ENCODE measurements at places on chromosomes 1 and 21.

DNA sequence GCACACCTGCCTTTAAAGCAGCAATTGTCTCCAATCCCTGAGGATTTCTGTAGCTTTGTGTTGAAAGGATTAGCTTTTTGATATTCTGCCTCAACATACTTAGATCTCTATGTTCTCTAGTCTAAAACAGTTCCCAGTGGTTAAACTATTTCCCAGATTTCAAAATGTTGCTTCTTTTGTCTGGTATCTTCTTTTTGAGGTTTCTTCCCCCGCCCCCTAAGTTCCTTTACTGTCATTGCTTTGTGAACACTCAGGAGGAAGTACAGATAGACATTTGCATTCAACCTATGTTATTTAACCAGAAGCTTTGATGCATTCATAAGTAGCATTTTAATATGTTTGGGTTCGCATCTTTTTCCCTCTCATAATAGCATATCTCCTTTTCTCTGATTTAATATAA, 33.5 kb downstream of the CYYR1 start:
- DNase-seq: no peak

GRCh38 chr1:171898941-171899340, 57.6 kb downstream of the DNM3 start:
- no peak for DNase-seq

DNA sequence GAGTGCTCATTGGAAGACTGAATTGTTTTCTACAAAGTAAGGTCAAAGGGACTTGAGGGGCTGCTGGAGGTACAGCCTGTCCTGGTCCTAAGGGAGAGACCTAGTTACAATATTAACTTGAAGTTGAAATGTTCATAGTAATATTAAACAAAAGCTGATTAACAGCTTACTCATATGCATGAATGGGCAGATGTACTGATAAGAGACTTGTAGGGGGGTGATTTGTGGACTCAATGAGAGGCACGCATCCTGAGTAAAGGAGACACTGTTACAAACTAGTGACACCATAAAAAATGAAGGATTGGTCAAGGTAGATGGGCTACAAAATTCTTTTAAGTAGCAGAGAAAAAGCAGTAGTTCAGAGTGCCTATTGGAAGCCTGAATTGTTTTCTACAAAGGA, 2.7 kb downstream of the HSD11B1 start:
- DNase-seq: no peak

GRCh38 chr1:201758499-201759050, 70.4 kb upstream of the IPO9 start:
- DNase-seq: no peak

DNA sequence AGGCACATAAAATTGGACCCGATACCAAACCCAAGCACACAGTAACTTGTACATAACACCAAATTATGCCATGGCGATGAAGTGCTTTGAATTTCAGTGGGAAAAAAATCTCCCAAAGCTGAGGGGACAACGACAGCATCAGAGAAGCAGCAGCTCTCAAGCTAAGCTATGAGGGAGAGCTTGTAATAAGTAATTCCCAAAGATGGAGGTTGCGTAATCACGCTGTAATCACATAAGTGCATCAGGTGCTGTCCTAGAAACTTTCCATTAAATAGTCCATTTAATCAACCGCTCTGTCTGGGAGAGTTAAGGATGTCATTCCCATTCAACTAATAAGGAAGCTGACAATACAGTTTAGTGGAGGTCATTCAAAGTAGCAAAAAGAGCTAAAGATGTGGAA, 37.6 kb upstream of the KRTAP19-8 start:
- no peak for DNase-seq

DNA sequence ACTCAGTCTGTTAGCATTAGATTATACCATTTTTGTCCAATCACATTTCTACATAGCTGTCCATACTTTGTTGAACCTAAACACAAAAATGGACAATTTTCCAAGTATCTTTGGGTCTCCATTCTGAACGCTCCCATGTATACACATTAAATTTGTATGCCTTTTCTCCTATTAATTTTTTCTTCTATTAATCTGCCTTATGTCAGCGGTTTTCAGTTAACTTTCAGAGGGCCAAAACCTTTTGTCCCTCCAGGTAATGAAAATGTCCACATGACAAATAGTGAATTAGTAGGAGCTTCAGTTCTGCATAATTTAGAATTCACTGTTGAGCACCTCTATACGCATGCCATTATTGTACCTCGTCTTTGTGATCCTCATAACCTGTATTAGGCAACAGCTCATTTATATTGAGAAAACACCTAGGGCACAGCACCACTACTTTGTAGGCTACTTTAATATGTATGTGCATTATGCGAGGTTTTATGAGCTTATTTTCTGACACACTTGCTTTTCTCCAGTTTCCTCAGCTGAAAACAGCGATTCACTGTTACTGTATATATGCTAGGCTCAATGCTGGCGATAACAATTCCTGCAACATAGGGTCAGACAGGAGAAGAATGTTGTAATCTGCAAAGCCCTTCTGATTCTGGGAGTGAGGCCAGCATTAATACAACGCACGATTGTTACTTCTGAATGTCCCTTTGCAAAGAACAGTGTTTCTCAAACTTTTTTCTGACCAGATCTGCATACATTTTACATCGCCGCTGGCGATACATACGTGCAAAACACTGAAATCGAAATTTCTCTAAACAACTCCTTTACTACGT, 1.1 kb upstream of the ABCD3 start:
- no peak for DNase-seq

Measured in cortex of kidney (tissue), 1 donor.